Naive thymus-derived CD4-positive, alpha-beta T cell (primary cell): ENCODE measurements at places on chromosomes 6 and 20. TPM values are rescaled to one million over a fixed set of nuclear protein-coding genes. Genes with fewer than 3 reads are reported as not detected.

UBE2C gene
- total RNA-seq: not detected

HAO1 gene
- total RNA-seq: not detected

CST5 gene
- total RNA-seq: not detected

CST2 gene
- total RNA-seq: not detected

TINAG gene
- total RNA-seq: not detected

RIN2 gene
- 0.57 TPM for total RNA-seq

B3GAT2 gene
- total RNA-seq: not detected

SLC44A4 gene
- total RNA-seq: not detected in 2 replicates

GRIK2 gene
- total RNA-seq: not detected

RPS21 gene
- 3,407 TPM for total RNA-seq

LY6G6F gene
- total RNA-seq: 0.56 TPM

EYA4 gene
- not detected for total RNA-seq

THBS2 gene
- not detected for total RNA-seq

ANGPT4 gene
- total RNA-seq: not detected

PLEKHG1 gene
- 0.65 TPM for total RNA-seq

PSMA7 gene
- total RNA-seq: 186 TPM

TMEM74B gene
- not detected for total RNA-seq

LAMA2 gene
- total RNA-seq: not detected

CALHM4 gene
- not detected for total RNA-seq

EDN1 gene
- 1.4 TPM for total RNA-seq

WFDC12 gene
- total RNA-seq: not detected

SCAF8 gene
- 63.1 TPM for total RNA-seq

RNF144B gene
- 8.8 TPM for total RNA-seq

C6orf15 gene
- not detected in 2 replicates for total RNA-seq

BAG2 gene
- total RNA-seq: 7.7 and 8.1 TPM in 2 replicates

OR2J3 gene
- total RNA-seq: not detected in 2 replicates

MYLK2 gene
- not detected for total RNA-seq

CST1 gene
- not detected for total RNA-seq

AURKA gene
- total RNA-seq: 1.2 TPM

BIRC7 gene
- total RNA-seq: not detected
